ENCODE measurements at places on chromosomes 11 and 22.

DNA sequence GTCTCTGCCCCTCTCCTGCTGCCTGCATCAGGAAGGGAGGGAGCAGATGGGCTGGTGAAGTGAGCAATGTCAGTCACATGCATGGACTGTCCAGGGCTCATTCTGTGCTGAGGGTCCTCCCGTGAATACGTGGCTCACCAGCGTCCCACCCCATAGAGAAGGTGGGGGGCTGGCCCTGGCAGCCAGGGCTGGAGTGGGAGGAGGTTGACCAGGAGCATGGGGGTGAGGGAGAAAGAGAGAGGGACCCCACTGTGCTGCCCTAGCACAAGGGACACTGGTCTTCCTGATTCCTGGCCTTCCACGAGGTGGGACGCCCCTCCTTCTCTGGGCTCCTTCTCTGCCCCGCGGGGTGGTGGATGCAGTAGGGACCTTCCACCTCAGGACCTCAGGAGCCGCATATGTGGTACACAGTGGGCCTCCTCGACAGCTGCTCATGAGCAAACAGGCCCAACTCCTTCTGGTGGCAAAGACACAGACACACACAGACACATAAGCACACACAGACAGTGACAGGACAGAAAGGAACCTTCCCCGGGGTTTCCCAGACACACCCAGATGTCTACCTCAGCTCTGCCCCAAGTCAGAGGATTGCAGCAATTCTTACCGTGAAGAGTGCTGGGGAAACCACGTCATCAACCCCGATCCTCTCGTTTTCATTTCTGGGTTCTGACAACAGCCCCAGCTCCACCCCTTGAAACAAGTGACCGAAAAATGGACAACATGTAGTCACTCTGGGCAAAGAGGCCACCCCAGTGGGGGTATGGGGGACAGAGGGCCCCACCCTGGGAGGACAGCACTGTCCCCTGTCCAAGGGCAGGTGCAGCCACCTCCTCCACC is 3.6 kb upstream of the APOBEC3A start:
- no peak for DNase-seq

DNA sequence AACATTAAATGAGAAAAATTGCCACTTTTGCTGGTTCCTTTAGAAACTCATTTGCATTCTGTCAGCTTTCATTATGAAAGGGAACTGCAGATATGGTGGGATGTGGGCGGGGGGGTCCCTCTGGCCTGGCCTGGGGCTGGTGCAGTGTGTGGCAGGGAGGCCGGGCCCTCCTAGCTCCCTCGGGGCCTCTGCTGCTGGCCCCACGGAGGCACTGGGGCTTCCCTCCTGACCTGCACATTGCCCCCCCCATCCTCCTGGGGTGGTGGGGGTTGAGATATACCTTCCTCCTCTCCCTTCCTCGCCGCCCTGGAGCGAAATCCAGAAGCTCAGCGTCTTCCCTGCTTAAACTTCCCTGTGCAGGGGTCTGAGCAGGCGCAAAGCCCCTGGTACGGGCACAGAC is 1005.9 kb downstream of the BRD1 start:
- DNase-seq, result no peak

DNA sequence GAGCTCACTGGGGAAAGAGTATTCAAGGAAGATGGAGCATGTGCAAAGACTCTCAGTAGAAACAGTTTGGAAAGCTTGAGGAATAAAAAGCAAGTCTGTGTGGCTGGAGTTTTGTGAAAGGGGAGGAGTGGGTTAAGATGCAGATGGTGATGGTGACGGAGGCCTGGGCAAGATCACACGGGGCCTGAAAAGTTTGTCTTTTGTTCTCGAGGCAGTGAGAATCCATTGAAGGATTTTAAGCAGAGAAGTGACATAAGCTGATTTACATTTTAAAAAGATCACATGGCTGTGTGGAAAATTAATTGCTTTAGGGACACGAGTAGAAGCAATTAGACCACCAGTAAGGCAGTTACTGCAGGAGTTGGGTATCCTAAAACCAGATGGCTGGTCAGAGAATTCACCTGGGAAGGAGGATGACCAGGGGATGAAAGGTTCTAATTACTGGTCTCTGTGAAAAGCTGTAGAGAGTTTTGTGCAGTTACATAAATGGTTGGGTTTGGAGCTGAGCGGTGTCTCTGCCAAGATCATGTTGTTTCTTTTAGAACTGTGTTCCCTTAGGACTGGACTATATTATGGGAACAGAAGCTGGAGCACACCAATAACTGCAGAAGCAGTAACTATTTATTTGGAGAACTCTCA is 7.1 kb downstream of the RRP8 start:
- no peak for DNase-seq

GRCh38 chr11:113204280-113204679 is 110.1 kb upstream of the TTC12 start:
- no peak for DNase-seq

DNA sequence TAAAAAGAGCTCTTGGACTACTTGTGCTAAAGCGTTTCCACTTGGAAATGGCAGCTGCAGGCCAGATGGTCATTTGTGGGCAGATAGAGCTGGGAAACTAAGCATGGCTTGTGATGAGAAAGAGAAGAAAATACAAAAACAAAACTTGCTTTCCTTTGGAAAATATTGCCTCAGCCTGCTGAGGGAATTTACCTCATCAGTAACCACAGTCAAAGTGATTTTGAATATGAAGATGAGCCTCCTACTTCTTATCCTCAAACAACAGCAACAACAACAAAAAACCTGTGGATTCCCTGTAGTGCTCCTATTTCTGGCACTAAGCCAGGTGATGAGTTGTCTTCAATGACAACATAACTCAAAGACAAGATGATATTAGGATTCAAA is 62.7 kb upstream of the FIBIN start:
- no peak for DNase-seq
